T-helper 17 cell (primary cell): ENCODE measurements at places on chromosomes 12 and 14.

DNA sequence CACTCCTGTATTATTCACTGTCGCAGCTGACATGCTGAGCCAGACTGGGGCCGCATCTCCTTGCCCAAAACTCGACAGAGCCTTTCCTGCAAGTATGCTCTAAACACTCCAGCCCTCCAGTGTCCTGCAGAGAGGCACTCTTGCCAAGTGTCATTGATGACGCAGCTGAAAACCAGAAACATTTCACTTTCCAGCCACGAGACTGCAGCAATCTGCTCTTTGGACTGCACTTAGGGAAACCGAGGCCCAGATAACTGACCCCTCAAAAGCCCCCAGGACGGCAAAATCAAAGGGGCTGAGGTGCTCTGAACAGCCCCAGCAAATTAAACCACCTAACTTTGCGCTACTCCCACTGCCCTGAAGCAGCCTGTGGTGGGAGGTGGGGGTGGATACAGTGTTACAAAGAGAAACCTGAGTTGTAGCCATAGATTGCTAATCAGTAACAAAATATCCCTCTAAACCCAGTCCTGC lies 2.6 kb downstream of the CCDC85C start:
- no peak for DNase-seq

GRCh38 chr12:1890119-1890703 lies 28.2 kb downstream of the CACNA2D4 start:
- DNase-seq: no peak

GRCh38 chr14:55410876-55411275 lies 754 bp downstream of the ATG14 start:
- no peak for DNase-seq

- DNase-seq: no peak
Observed at GRCh38 chr14:72613231-72613974, 280.5 kb downstream of the DPF3 start.

DNA sequence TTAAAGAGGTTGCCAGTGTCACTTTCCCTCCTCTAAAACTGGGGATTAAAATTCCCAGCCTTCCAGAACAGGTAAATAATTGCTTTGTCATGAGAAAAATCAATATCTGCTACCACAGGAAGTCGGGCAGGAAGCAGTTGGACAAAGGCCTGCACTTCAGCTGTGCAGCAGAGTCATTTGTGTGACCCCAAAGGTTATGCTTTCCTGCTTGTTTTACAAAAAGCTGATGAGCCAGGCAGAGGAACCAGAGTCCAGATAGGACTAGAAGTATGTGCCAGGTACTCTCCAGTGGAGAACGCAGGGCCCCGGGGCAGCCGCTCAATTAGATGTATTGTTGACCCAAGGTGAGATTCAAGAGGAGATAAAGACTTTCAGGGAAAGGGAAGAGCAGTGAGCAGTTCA lies 117.1 kb upstream of the FRMD6 start:
- DNase-seq: no peak

DNA sequence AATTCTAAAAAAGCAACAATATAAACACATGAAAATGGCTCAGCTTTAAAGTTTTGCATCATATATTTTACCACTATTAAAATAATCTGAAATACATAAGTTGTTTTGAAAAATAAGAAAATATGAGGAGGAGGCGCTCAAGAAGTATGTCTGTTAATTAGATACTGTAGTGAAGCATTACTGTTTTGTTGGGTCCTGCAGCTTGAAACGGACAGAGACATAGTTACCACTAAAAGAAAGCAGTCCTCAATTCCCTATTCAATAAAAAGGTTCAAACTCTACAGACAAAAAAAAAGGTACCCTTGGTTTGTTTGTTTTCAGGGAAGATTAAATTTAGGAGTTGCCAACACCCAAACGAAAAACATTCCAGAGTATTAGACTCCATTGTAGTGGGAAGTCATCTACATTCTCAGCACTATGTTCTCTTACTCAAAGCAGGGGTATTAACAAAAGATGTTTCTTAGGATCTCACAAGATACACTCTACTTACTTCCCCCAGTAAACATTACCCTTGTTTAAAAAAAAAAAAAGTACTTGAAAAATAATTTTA lies 3.0 kb downstream of the PAWR start:
- no peak for DNase-seq

GRCh38 chr14:35420036-35420811 lies 15.7 kb upstream of the NFKBIA start:
- no peak for DNase-seq

- DNase-seq: no peak
Observed at GRCh38 chr14:103886304-103887169, 39.2 kb upstream of the PPP1R13B start.

GRCh38 chr14:24368562-24369252 lies 723 bp downstream of the NFATC4 start:
- peak; percentile 16 for DNase-seq

GRCh38 chr14:64114166-64114565 lies 180.0 kb downstream of the ESR2 start:
- DNase-seq: no peak

- no peak for DNase-seq
Observed at GRCh38 chr12:5022465-5023061, 21.1 kb upstream of the KCNA5 start.

DNA sequence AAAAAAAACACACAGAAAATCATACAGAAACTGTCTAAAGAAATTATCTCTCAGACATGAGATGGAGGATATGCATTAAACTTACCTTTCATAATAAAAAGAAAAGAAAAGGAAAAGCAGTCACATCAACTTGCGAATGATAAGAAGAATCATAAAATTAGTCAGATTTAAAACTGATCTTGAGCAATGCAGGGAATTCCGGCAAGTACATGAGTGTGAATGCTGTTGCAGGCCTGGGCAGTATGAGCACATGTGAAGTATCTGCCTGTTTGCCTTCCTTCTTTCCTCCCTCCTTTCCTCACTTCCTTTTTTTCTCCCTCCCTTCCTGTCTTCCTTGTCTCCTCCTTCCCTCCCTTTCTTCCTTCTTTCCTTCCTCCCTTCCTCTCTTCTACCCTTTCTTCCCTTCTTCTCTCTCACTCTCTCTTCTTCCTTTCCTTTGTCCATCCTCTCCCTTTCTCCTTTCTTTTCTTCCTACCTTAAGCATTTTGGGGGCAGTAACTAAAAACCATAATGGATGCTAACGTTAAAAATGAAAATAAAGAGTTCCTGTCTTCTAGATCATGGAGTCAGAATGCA lies 38.5 kb upstream of the SLC6A15 start:
- DNase-seq: no peak

GRCh38 chr14:31387091-31387490 lies 33.3 kb downstream of the HEATR5A start:
- DNase-seq: no peak

- no peak for DNase-seq
Observed at GRCh38 chr12:22361785-22362184, 27.3 kb upstream of the ST8SIA1 start.

- DNase-seq: no peak
Observed at GRCh38 chr12:78181544-78182162, 351.0 kb downstream of the NAV3 start.

DNA sequence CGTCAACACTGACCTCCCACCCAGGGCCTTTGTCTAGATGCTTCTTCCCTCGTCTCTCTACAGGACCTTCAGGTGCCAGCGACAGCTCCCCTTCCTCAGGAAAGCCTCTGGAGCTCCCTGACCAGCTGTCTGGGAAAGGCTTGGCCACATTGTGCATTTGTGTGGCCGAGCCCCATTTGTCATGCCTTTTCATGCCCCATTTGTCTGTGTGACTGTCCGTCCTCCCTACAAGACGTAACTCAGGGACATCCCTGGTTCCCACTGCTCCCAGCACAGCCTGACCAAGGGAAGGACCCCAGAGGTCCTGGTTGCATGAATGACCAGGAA lies 23.8 kb downstream of the ZFYVE21 start:
- DNase-seq: no peak

GRCh38 chr14:31106768-31107167 lies 80.6 kb upstream of the STRN3 start:
- no peak for DNase-seq

DNA sequence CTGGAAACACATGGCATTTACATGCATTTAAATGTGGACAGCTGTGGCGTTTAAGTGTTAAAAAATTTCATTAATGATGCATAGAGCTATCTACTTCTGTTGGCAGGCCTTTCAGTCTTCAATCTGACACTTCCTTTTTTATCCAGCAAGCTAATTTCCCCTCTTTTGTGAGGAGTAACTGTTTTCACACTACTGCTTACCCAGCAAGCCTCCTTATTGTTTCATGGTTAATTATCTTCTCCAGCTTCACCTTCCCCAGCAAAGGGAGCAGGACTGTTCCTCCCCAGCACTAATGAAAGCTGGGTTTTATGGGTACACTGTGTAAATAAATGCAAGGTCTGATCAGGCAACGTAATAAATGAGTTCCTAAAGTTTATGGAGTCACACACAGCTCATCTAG lies 129.4 kb upstream of the NPAS3 start:
- no peak for DNase-seq

- no peak for DNase-seq
Observed at GRCh38 chr14:80150301-80150700, 61.0 kb downstream of the DIO2 start.

DNA sequence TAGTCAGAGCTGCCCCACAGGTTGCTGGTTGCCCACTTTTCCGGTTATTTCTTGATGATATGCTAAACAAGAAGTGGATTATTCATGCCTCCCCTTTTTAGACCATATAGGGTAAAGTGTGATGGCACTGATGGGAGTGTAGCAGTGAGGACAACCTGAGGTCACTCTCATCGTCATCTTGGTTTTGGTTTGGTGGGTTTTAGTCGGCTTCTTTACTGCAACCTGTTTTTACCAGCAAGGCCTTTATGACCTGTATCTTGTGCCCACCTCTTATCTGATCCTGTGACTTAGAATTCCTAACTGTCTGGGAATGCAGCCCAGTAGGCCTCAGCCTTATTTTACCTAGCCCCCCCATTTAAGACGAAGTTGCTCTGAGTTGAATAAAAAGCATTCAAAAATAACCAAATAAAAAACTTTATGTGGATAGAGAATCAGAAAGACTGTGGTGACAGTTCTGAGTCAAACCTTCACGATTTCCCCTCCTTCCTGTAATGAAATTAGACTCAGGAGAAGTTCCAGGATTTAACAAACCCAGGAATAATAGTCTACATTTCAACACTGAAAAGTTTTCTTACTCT lies 144.2 kb downstream of the PAWR start:
- no peak for DNase-seq

DNA sequence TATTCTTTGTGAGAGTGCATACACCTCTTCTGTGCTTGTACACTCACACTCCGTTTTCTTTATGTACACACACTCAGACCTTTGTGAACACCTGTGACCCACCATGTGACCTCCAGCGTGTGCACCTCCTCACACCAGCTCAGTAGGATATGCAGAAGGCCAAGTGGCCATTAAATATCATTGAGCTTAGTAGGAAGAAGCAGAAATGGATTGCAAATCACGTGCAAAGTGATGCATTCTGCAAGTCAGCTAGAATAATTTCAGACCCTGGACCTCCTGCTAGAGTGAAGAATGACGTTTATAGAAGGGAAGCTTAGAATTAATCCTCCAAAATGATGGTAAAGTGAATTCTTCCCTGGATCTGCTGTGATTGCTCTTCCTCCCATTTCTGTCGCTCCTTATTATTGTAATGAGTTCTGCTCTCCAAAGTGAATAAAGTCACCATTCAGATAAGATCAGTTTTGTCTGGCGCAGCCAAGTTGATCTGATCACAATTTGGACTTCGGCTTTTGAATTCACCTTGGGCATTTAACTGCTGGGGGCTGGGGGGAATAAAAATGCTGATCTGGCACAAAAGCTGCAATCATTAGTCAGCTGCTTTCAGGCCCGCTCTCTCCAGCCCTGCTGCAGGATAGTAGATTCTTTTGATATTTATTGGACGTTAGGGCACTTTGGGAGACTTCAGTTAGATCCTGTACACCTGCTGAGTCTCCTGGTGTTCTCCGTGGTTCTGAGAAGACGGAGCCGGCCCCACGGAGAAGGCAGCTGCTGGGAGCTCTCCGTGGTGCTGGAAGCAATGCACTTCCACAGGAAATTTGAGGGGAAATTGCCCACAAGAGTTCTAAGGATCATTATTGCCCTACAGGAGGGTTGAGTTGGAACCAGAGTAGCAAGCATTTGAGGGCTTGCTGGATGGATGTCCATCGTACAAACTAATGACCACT lies 12.4 kb upstream of the NRXN3 start:
- no peak for DNase-seq

- no peak for DNase-seq
Observed at GRCh38 chr12:46210873-46211439, 57.9 kb downstream of the SLC38A1 start.

GRCh38 chr14:96204151-96205058 lies at the start of gene BDKRB2:
Gene BDKRB2, plus strand, starts transcription at chr14:96204839. Its CDS starts 32,269 bp downstream, at chr14:96237108.
- DNase-seq: no peak

- no peak for DNase-seq
Observed at GRCh38 chr12:82082501-82082900, 275.7 kb downstream of the CCDC59 start.

GRCh38 chr12:62045211-62045610 lies 215.0 kb upstream of the USP15 start:
- no peak for DNase-seq

- no peak for DNase-seq
Observed at GRCh38 chr14:63277591-63278183, 41.0 kb downstream of the GPHB5 start.

DNA sequence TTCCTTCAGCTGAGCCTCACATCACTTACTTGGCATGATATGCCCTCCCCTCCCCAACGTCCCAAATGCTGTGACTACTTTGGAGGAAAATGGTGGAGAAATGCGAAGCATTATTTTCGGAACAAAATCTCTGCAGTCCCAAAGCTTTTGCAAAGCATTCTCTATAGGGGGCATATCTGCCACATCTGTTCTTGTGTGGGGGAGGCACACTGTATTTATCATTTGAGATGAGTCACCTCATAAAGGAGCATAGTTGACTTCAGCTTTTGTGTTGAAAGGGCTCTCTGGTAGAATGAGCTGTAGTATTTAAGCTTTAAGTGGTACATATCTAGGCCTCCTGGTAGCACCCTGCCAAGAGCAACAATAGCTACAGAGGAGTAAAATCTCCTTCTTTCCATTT lies 447.5 kb downstream of the ADAMTS20 start:
- no peak for DNase-seq

DNA sequence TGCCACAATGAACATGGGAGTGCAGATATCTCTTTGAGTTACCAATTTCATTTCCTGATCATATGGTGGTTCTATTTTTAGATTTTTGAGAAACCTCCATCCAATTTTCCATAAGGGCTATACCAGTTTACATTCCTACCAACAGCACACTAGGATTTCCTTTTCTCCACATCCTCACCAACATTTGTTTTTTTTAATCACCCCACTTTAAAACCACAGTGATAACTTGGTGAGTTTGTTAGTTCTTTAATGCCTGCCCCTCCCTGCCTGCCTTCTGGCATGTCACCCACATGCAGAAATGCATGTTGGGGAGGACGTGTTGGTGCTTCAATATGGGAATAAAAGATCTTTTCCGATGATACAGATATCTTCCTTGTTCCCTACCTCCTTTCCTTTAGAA lies 167.9 kb downstream of the CAND1 start:
- no peak for DNase-seq

DNA sequence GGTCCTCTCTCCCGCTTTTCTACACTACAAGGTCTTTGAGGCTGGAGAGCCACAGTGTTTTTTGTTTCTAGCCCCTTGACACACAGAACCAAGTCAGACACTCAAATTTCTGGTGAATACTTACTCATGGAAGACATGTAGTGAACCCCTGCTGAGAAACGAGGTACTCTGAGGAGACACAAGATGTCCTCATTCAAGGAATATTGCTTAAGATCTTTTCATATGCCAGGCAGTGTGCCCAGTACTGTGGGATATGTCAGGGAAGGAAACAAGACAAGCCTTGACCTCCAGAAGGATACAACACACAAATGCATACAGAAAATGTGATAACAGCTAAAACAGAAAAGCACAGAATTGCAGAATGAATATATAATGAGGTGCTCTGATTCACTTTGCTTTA lies 75.9 kb downstream of the TMTC1 start:
- no peak for DNase-seq

- no peak for DNase-seq
Observed at GRCh38 chr12:71756054-71756690, 1.5 kb downstream of the RAB21 start.
